ENCODE measurements at places on chromosomes 6 and 20. TPM values are rescaled to one million over a fixed set of nuclear protein-coding genes. Genes with fewer than 3 reads are reported as not detected.

DEFB124 gene
- polyA plus RNA-seq = 0.20 TPM

CDSN gene
- not detected for polyA plus RNA-seq

UTRN gene
- 21.8 TPM for polyA plus RNA-seq

CD93 gene
- polyA plus RNA-seq = 76.0 TPM

ITCH gene
- 8.3 TPM for polyA plus RNA-seq

SLC17A2 gene
- polyA plus RNA-seq = not detected

FAM209A gene
- polyA plus RNA-seq = 0.09 TPM

RSPO3 gene
- polyA plus RNA-seq = 68.6 TPM

HSPA12B gene
- polyA plus RNA-seq = 26.4 TPM

RNF144B gene
- 12.7 TPM for polyA plus RNA-seq

CYP21A2 gene
- polyA plus RNA-seq = 1.4 TPM

GPR6 gene
- not detected for polyA plus RNA-seq

RAET1L gene
- polyA plus RNA-seq = 0.06 TPM

ANKRD66 gene
- polyA plus RNA-seq = not detected

NCOA5 gene
- 14.1 TPM for polyA plus RNA-seq

BACH2 gene
- 0.52 TPM for polyA plus RNA-seq

CTAGE9 gene
- polyA plus RNA-seq = 0.02 TPM

SEMG1 gene
- not detected for polyA plus RNA-seq

PRL gene
- polyA plus RNA-seq = 0.56 TPM

LBP gene
- polyA plus RNA-seq = 8.7 TPM

NUS1 gene
- polyA plus RNA-seq = 21.9 TPM

MEP1A gene
- polyA plus RNA-seq = 0.05 TPM

PNPLA1 gene
- 0.22 TPM for polyA plus RNA-seq

MKKS gene
- 10.3 TPM for polyA plus RNA-seq

RNF39 gene
- polyA plus RNA-seq = 0.12 TPM

ZNF334 gene
- 1.3 TPM for polyA plus RNA-seq

E2F3 gene
- 3.8 TPM for polyA plus RNA-seq

CLPSL1 gene
- polyA plus RNA-seq = not detected

MUC21 gene
- not detected for polyA plus RNA-seq

PTP4A1 gene
- 12.0 TPM for polyA plus RNA-seq

MLN gene
- not detected for polyA plus RNA-seq

MED20 gene
- 7.0 TPM for polyA plus RNA-seq

POU5F1 gene
- 1.4 TPM for polyA plus RNA-seq

SLC16A10 gene
- polyA plus RNA-seq = 3.4 TPM

OPRL1 gene
- 1.2 TPM for polyA plus RNA-seq

IL17F gene
- not detected for polyA plus RNA-seq

EPPIN gene
- not detected for polyA plus RNA-seq

SCRT2 gene
- not detected for polyA plus RNA-seq

ASIP gene
- 0.39 TPM for polyA plus RNA-seq

COX4I2 gene
- 9.3 TPM for polyA plus RNA-seq

CST4 gene
- polyA plus RNA-seq = not detected

LGSN gene
- polyA plus RNA-seq = not detected

LY6G5B gene
- polyA plus RNA-seq = 9.8 TPM

F13A1 gene
- polyA plus RNA-seq = 129 TPM

GPX6 gene
- not detected for polyA plus RNA-seq

PRR18 gene
- 0.56 TPM for polyA plus RNA-seq

SLC44A4 gene
- 8.1 TPM for polyA plus RNA-seq

KIF3B gene
- polyA plus RNA-seq = 25.6 TPM

Measured in adipose tissue (tissue), 3 donors.